ENCODE measurements at places on chromosomes 6 and 20. TPM values are rescaled to one million over a fixed set of nuclear protein-coding genes. Genes with fewer than 3 reads are reported as not detected.

Gene CNKSR3
- total RNA-seq, result 2.4 TPM

Gene EPPIN
- not detected for total RNA-seq

Gene ANGPT4
- not detected for total RNA-seq

Gene MDFI
- 1.4 TPM for total RNA-seq

Gene RIPOR2
- 2.7 TPM for total RNA-seq

Gene FAM217A
- not detected for total RNA-seq

Gene MYB
- total RNA-seq, result 1.2 TPM

Gene CYB5R4
- 4.1 TPM for total RNA-seq

Gene GCM1
- not detected for total RNA-seq

Gene CLPSL2
- not detected for total RNA-seq

Gene RAET1G
- 5.2 TPM for total RNA-seq

Gene FNDC1
- total RNA-seq, result 5.2 TPM

Gene ETV7
- not detected for total RNA-seq
